Kidney capillary endothelial cell (primary cell): ENCODE measurements at places on chromosomes 2 and 18.

GRCh38 chr2:211401328-211401727 is 844.9 kb downstream of the CPS1 start:
- DNase-seq: no peak

GRCh38 chr2:37653805-37654378 is 17.6 kb downstream of the CDC42EP3 start:
- no peak for DNase-seq

GRCh38 chr2:1413156-1413710 is at the start of gene TPO:
Gene TPO (plus strand): TSS chr2:1413463. CDS start chr2:1414409, 946 bp downstream.
- DNase-seq: no peak

GRCh38 chr2:186099826-186100225 is 361.2 kb downstream of the FSIP2 start:
- no peak for DNase-seq

GRCh38 chr2:108449410-108450130 is 564 bp downstream of the GCC2 start:
- peak; percentile 26 for DNase-seq

- DNase-seq: no peak
These were observed 456.2 kb downstream of the EPHA4 start for GRCh38 chr2:221115944-221116343.

GRCh38 chr2:224882291-224883171 is 159.7 kb downstream of the DOCK10 start:
- peak; percentile 53 for DNase-seq

- DNase-seq: no peak
These were observed 1105.4 kb upstream of the KLHL29 start for GRCh38 chr2:22279541-22279940.

- DNase-seq: no peak
These were observed 11.2 kb upstream of the WIPF1 start for GRCh38 chr2:174608866-174609214.

- DNase-seq: no peak
These were observed 158.5 kb downstream of the GALNT3 start for GRCh38 chr2:165635532-165635931.

GRCh38 chr2:152479282-152479681 is 144.3 kb downstream of the FMNL2 start:
- no peak for DNase-seq

DNA sequence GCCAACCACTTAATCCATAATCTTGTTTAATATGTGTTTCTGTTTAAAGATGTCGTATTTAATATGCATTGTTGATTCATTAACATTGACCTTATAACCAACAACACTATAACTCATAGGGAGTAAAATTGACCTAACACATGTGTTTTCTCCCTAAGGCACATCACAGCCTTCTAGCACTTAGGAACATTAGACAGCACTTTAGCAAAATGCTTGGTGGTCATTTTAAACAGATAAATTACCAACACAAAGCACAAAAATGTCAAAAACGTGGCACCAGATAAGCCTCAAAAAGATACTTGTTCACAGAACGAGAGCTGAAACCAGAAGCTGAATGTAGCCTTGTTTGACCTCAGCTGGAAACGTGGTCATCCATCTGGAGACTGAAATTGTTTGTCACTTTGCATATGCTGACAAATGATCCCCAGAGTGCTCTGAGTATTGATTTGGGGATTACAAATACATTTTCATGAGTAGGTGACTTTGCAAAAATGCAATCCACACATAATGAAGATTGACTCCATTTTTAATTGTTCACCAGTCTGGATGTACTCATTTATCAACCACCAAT is 139.2 kb downstream of the CCDC102B start:
- DNase-seq: no peak

DNA sequence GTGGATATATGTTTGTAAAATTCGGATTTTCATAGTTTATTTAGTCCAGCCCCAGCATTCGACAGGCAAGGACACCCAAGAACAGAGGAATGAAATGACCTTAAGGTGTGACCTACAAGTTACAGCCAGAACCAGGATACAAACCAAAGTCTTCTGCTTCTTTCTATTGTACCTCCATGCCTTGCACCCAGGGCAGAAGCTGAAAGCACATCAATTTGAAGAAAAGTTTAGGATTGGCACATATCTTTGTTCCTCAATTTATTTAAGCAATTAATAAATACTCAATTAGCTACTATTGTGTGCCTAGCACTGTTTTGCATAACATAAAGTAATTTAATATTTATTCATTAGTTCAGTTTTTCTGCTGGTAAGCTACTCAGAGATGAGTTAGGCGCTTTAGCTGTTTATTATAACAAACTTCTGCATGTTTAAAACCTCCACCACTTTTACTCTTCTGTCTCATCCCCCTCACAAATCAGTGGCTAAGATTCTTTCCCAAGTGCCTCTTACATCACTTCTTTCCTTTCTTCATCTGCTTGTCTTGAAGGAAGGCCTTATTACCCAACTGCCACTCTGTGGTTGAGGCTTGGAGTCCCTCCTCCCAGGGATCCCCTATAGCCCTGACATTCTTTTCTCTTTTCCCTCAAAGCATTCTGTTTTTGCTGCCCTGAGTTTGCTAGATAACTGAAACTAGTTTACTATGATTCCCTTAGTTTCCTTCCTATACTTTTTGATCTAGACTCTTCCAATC is 37.1 kb upstream of the DARS1 start:
- DNase-seq: no peak

- no peak for DNase-seq
These were observed 26.7 kb upstream of the VWA3B start for GRCh38 chr2:98060277-98060676.

DNA sequence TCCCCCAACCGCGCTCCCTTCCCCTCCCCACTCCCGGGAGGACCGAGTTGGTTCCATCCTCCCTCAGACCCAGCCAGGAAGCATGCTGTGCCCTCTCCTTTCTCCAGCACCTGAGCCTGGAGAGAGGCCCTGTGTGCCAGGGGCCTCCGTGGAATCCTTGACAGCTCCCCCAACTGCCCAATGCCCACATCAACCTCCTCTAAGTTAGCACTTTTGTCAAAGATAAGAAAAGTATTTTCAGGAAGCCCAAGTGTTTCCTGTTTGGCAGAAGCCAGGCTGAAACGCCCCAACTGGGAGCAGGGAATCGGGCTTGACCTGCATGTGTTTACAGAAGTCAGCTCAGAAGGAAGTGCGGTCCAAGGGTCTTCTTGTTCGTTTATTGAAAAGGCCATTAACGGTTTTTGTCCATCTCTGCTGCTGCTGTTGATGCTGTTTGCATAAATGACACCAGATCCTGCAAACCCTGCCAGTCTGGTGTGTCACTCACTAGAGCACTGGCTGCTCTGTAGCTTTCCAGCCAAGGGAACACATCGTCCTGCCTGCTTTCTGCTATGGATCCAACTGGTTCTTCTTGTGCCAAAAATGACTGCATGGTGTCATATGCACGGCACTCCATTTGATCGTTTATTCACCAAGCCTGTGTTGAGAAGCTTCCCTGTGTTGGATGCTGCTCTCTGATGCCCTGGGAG is 35.4 kb upstream of the COL6A3 start:
- DNase-seq: peak; percentile 33

GRCh38 chr2:19802086-19802841 is 99.5 kb downstream of the TTC32 start:
- no peak for DNase-seq

DNA sequence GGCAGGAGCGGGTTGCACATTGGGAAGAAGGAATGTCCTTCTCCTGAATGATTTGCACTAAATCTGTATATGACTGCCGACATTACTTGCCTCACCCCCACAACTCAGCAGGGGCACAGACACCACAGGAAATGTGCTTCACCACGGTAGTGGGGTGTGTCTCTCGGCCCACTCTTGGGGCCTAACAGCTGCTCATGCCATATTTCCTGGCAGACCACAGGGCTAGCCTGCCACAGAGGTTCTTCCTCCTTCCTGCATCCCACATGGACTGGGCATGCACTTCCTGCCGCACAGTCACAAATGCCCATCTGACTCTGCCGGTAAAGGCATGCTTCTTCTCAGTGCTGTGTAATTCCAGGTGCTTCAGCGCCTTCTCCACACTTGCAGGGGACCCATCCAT is 10.3 kb upstream of the PAPOLG start:
- no peak for DNase-seq

DNA sequence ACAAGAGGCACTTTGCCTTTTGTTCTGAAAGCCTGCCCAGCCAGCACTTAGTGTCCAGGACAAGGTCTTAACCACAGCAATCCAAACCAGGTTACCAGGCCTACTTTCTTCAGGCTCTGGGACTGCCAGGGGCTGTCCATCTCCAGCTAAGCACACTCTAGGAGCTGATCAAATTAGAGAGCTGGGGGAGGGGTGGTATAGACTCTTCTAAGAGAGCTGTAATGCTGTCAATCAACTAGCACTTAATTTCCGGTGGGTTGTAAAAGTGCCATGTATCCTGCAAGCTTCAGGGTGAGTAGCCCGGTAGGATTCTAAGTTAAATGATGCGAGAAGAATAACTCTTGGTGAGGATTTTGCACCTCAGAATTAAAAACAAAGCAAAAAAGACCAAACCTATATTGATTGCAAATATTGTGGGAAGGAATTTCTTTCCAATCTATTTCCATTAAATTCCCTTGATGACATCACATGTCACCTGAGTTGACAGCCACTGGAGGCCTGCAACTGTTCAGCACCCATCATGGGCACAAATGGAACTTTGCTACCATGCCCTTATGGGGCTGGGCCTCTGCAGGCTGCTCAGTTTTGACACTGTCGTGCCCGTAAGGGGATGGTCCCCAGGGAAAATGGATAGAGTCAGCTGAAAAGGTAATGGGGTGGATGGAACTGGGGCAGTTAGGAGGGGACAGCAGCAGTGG is 8.7 kb upstream of the COX7A2L start:
- DNase-seq: no peak

DNA sequence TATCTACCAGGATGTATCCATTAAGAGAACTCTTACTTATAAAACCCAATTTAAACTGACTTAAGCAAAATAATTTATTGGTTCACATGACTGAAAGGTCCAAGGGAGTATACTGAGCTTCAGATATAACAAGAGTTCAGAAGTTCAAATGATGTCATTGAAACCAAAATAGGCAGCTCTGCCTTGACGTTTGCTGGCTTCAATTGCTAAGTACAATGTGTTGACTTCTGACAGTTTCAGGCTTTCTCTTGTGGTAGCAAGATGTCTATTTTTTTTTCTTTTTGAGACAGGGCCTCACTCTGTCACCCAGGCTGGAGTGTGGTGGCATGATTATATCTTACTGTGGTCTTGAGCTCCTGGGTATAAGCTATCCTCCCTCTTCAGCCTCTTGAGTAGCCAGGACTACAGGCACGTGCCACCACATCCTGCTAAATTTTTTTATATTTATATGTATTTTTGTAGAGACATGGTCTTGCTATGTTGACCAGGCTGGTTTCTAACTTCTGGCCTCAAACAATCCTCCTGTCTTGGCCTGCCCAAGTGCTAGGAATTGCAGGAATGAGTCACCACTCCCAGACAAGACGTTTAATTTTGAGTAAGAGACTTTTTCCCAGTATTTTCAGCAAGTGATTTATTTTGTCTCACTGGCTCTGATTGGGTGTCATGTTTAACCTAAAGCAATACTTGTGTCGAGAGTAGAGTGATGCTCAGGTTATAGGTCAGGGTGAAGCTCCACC is 184.8 kb downstream of the NR4A2 start:
- DNase-seq: no peak

- no peak for DNase-seq
These were observed 417.9 kb downstream of the TGIF1 start for GRCh38 chr18:3867864-3868311.

- no peak for DNase-seq
These were observed 30.2 kb downstream of the KLHL14 start for GRCh38 chr18:32742579-32742978.

- peak; percentile 69 for DNase-seq
These were observed 159.8 kb downstream of the METTL4 start for GRCh38 chr18:2411381-2411960.

- peak; percentile 99 for DNase-seq
These were observed 42.1 kb upstream of the RFX8 start for GRCh38 chr2:101516823-101517690.

DNA sequence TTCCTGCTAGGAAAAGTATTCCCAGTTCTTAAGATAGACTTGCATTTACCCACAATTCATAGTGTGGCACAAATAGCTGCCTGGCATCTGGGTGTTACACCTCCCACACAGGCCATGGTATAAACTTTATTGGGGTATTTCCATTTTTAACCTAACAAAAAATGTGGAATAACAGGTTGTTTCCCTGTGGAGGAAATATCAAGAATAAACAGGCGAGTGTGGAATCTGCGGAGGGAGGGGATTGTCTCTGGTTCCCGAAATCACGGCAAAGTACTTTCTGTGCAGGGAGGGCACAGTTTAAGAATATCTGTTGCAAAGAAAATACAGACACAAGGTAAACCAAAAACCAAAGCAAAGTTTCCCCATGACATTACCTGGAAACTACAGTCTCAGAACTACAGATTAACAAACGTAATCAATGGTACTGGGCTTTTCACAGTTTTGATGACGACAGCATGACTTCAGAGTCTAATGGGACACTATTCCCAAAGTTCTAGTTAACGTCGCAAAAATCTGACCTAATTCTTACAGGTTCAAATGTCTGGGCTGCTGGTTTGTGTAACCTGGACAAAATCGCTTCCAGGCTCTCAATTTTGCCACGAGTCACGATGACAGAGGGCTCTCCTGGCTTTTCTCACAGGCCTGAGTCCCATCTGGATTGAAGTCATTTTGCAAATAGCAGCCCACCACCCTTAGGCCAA is 1.4 kb downstream of the STARD7 start:
- peak; percentile 7 for DNase-seq

- DNase-seq: no peak
These were observed 49.2 kb downstream of the DIPK1C start for GRCh38 chr18:74407888-74408287.

- no peak for DNase-seq
These were observed 30.8 kb upstream of the HPCAL1 start for GRCh38 chr2:10271946-10272345.

DNA sequence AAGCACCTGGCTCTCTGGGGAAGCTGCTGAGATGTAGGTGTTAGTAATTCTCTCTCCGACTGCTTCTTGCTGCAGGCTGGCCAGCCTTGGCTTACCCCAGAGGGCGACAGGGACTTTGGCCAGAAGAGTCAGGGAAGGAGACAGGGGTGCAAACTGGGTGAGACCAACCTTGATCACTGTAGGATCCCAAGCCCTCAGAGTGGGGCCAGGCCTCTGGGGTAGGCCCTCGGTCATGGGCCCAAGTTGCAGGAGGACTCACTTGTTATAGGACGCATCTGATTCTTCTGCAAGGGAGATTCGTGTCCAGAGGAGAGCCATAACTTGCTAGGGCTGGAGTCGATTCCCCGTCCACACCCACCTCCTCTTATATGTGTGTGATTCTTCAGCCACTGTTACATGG is 111.7 kb upstream of the SIX3 start:
- DNase-seq: no peak

DNA sequence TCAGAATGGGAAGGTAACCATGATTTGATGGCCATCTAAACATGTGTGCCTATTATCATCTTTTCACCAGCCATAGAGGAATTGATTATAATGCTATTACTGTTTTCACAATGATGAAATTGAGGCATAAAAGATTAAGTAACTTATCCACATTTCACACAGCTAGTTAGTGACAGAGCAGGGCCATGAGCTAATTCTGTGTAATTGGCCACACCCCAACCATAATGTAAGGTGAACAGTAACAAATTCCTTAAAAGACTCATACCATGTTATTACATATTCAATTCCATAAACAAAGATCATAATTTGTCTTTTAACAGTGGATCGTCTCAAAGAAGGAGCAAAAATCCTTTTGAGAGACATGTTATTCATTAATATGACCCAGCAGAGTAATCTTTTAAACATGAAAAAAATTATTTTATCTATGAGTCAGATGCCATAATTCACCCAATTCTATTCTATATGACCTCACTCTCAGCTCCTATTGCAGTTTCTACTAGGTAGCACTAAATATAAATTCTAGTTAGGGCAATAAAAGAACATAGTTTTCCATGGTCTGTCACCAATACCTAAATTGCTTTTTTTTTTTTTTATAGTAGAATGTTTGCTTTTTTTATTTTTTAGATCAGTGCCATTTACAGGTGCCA is 475.8 kb upstream of the SLC39A10 start:
- DNase-seq: no peak
